SHP77 (cell line): ENCODE measurements at places on chromosomes 5 and 9.

GRCh38 chr9:127084076-127085039 is 38.1 kb downstream of the ANGPTL2 start:
- no peak for DNase-seq

DNA sequence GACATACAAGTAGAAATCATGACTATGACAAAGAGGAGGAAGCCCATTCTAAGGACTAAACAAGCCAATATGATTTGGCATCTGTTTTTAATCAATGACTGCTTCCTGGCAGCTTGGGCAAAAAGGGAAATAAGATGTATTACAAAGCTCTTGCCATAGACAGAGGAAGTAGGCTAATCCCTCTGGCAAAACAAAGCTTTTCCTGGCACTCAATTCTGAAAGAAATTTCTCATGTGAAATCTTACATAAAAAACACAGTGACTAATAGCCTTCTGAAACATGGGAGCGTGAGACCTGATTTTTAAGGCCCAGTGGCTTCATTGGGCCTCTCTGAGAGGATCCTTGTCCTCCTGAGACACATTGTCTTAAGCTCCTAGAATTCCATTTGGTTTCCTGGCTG is 93.6 kb downstream of the COL23A1 start:
- no peak for DNase-seq

DNA sequence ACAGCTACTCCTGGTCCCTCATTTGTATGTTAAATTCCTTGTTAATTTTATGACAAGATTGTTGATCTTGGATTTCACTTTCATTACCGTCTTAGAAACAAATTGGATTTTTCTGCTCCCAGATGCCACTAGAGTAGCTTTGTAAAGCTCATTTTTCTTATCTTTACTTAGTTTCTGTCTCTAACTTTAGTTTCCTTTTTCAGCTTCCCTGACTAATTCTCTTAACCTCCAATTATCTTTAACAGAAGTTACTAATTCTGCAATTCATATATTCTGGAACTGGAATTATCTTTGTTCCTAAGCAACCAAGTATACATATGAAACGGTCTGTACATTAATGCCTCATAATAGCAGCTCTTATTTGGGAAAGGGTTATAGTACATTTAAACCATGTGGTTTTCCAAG is 16.7 kb downstream of the ITGA1 start:
- DNase-seq = no peak

GRCh38 chr5:157076558-157076957 is 17.6 kb upstream of the HAVCR1 start:
- DNase-seq = no peak

- DNase-seq = no peak
These were observed 73.3 kb upstream of the PHF24 start for GRCh38 chr9:34884747-34885189.

DNA sequence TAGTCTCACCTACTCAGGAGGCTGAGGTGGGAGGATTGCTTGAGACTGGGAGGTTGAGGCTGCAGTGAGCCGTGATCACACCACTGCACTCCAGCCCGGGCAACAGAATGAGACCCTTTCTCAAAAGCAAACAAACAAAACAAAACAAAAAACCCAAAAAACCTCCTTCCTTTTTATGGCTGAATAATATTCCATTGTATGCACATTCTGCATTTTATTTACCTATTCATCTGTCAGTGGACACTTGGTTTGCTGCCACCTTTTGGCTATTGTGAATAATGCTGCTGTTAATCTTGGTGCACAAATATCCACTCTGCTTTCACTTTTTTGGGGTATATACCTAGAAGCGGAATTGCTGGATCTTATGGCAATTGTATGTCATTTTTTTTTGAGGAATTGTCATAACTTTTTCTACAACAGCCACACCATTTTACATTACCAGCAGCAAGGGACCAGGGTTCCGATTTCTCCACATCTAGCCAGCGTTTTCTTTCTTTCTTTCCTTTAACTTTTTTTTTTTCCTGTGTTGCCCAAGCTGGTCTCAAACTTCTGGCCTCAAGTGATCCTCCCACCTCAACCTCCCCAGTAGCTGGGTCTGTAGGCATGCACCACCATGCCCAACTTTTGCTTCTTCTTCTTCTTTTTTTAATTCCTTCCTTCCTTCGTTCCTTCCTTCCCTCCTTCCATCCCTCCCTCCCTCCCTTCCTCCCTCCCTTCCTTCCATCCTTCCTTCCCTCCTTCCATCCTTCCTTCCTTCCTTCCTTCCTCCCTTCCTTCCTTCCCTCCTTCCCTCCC is 30.6 kb downstream of the NKX2-5 start:
- no peak for DNase-seq

DNA sequence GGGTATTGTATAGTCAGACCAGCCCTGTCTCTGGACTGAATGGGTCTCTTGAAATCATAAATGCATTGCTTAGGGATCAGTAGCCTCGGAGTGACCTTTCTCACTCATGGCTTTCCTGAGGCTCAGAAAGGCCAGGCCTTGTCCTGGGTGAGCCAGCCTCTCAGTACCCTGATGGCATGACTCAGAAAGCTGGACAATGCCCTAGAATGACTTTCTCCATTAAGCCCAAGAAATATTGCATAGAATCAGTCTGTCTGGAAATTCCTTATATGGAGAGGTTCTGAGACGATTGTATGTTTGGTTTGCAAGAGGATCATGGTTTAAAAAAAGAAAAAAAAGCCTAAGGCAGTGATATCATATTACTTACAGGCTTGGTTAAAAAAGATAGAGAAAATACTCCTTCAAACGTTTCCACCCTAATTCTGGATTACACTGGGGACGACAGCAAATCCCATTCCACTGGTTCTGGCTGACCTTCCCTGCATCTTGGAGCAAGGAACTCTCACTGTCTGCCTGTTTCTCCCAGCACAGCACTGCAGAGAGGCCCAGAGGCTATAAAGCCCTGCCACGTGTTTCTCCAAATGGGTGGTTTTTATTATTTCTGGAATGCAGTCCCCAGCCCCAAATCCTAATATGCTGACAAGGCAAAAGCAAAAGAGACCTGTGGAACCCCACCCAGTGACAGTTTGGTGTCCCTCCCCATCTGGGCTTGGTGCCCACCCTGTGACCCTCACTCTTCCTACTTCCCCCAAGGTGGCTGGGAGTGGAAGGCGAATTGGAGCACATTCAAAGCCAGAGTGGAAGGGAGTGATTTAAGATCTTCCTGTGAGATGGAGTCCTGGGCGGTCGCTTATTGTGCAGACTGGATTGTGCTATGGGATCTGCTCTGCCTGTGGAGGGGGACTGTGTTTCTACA is 34.4 kb downstream of the MAP1B start:
- no peak for DNase-seq

DNA sequence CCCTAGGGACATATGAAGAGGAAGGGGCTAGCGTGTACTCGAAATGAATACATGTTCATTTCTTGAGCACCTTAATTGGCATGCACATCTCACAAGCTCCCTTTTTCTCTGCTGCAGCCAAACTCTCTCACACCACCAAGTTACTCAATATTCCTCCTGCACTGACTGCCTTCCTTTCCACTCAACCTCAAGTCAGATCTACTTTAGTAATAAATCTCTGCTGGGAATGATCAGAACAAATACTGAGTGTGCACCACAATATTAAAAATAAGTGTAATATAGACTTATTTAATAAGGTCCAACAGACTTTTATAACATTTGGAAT is 995.8 kb upstream of the WWC1 start:
- no peak for DNase-seq

- no peak for DNase-seq
These were observed 15.2 kb downstream of the ENHO start for GRCh38 chr9:34507556-34507955.

GRCh38 chr9:99601571-99602111 is 220.0 kb upstream of the NR4A3 start:
- DNase-seq = no peak

DNA sequence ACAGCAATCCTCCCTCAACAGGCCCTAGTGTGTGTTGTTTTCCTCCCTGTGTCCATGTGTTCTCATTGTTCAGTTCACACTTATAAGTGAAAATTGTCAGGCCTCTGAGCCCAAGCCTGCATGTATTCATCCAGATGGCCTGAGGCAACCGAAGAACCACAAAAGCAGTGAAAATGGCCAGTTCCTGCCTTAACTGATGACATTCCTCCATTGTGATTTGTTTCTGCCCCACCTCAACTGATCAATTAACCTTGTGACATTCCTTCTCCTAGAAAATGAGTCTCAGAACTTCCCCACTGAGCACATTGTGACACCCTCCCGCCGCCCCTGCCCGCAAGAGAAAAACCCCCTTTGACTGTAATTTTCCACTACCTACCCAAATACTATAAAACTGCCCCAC is 17.4 kb upstream of the TRPC7 start:
- no peak for DNase-seq

- DNase-seq = no peak
These were observed 449.6 kb downstream of the NTRK2 start for GRCh38 chr9:85118990-85119755.

- DNase-seq = no peak
These were observed 12.8 kb upstream of the PHF19 start for GRCh38 chr9:120889606-120890271.

GRCh38 chr5:179959641-179960040 is 51.9 kb upstream of the TBC1D9B start:
- DNase-seq = no peak

DNA sequence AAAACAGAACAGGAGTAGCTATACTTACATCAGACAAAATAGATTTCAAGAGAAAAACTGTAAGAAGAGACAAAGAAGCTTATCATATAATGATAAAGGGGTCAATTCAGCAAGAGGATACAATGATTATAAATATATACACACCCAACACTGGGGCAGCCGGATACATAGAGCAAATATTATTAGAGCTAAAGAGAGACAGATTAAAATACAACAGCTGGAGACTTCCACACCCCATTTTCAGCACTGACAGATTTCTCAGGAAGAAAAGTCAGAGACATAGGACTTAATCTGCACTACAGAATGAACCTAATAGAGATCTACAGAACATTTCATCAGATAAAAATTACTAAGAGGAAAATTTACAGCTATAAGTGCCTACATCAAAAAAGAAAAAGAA is 35.7 kb downstream of the OXCT1 start:
- DNase-seq = no peak

DNA sequence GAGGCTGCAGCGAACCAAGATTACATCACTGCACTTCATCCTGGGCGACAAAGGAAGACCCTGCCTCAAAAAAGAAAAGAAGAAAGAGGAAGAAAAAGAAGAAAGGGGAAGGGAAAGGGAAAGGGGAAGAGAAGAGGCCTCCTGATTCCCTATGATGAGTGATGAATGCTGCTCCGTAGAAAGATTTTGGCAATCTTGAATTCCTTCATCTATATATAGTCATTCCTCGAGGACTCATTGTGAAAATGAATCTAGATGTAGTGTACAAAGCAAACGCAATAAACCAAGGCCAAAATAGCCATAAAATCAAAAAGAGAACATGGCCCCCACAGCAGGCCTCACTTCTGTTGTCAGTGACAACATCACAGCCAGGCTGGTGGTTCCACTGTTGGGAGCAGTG is 218.0 kb downstream of the DCP2 start:
- no peak for DNase-seq

- DNase-seq = no peak
These were observed 8.3 kb downstream of the SHB start for GRCh38 chr9:38060681-38061080.

DNA sequence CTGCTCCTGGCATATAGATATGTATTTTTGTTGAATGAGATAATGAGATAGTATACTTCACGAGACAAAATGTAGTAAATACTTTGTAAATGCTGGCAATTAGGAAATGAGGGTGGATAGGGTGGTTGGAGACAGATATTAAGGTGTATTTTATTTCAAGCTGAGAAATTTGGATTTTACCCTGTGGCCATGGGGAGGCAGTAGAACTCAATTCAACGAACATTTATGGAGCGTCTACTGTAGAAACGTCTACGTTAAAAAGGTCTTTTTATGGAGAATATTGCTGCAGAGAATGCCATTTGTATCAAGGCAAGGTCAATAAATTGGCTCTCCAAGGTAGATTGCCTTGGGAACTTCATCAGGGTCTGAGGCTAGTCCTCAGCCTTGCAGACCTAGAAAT is 21.5 kb upstream of the RALGPS1 start:
- no peak for DNase-seq

- no peak for DNase-seq
These were observed 4.0 kb upstream of the CSF2 start for GRCh38 chr5:132069561-132069960.

DNA sequence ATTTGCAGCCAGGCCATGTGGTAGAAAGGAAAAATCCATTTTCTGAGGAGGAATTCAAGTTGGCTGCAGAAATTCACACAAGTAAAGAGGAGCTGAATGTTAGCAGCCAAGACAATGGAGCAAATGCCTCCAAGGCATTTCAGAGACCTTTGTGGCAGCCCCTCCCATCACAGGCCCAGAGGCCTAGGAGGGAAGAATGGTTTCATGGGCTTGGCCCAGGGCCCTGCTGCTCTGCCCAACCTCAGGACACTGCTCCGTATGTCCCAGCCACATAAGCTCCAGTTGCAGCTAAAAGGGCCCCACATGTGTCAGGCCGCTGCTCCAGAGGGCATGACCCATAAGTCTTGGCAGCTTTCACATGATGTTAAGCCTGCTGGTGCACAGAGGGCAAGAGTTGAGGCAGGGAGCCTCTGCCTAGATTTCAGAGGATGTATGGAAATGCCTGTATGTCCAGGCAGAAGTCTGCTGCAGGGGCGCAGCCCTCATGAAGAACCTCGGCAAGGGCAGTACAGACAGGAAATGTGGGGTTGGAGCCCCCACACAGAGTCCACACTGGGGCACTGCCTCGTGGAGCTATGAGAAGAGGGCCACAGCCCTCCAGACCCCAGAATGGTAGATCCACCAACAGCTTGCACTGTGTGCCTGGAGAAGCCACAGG is 144.2 kb upstream of the EPB41L4A start:
- no peak for DNase-seq

DNA sequence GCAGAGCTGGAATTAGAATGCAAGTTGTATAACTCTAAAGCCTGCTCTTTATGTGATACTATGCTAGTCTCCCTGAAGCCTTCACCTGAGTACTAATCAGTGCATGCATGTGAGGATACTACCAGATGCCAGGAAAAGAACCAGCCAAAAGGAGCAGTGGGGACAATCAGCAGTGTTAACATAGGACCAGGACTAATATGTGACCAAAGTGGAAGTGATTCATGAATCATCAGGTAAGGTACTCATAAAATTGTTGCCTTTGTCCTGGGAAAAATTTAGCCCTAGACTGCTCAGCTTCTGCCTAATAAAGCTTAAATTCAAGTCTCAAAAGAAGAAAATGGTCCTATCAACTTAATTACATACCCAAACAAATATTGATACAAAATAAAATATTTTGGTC is 13.4 kb upstream of the TSLP start:
- no peak for DNase-seq

DNA sequence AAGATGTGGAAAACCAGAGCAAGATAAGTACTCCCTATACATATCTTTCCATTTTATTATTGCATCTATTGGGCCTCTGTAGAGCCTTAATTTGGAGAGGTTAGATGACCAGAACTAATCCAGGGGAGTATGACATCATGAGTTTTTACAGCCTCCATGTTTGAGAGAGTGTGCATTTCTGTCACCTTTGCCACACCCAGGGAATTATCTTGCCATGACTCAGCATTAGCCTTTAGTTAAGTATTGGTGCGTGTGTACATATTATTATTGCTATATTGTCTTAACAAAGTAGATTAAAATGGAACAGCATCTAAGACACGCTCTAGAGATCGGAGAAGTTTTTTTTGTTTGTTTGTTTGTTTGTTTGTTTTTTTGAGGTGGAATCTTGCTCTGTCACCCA is 27.6 kb downstream of the DIMT1 start:
- no peak for DNase-seq
